Stimulated activated CD8-positive, alpha-beta memory T cell treated with anti-CD3 and anti-CD28 coated beads, Interleukin-4, amount 100 ng/mL, for 1 hour (primary cell): ENCODE measurements at places on chromosomes 4 and X.

GRCh38 chr4:86831262-86832130, 17.7 kb downstream of the SLC10A6 start:
- no peak for DNase-seq

DNA sequence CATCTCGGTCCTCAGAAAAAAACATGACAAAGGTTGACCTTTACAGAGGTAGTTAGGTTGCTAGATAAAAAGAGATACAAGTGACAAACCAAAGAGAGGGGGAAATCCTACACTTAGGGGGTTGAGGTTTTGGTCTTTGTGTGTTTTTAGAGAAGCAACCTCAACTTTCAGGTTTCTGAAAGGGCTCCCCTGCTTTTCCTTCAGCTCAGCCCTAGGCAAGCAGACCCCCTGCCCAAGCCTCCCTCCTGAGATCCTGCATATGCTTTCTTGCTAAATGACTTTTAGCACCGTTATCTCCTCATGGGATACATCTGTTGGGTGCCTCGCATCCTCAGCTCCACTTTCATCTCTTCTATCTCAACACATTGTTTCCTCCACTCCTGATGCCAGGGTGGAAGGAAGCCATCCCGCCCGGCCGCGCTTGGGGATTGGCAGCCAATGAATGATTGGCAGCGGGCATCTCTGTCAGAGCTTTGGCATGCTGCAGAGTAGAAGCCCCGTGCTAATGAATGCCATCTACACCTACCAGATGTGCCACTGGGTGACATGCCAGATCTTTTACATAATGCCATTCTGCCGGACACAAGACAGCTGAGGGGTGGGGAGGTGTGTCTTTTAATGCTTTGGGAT, 15.0 kb upstream of the PRDM8 start:
- DNase-seq = no peak

GRCh38 chr4:126221282-126221681, 906.5 kb downstream of the FAT4 start:
- no peak for DNase-seq

- no peak for DNase-seq
Measured at GRCh38 chr4:99506781-99507180, 4.0 kb upstream of the C4orf17 start.

DNA sequence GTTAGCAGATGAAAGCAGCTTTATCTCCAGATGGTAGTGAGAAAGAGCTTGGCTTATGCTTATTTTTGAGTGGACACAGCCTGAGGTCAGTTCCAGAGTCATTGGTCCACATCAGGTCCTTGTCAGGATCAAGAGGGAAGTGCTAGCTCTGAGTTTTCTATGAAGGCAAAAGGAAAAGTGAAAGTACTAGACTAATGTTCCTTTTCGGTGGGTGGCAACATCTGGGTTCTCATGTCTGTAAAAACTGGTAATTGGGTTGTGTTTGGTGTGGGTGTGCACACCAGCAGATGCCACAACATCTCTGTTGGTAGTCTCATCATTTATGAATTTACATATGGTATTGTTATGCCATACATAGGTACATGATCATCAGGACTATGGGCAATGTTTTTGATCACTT, 210.5 kb downstream of the PWWP3B start:
- DNase-seq = no peak

DNA sequence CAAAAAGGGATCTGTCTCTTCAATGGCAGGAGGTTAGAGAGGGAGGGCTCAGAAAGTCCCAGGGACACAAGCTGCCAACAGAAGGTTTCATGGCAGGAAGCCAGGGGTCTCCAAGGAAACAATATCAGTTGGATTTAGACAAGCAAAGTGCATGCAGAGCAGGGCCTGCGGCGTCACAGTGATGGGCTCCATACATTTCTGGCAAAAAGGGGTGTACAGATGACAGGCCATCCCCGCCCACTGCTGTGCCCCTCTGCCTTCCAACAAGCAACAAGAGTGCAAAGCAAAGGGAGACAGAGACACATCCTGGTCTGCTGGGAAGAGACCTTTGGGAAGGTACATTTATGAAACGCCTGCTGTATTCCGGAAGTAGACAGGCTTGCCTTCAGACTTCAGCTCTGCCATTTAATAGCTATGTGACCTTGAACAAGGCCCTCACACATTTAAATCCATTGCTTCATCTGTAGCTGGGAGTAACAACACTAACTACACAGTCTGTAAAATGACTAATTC, 121.2 kb downstream of the AFAP1 start:
- DNase-seq = no peak

GRCh38 chrX:15107367-15107988, 162.4 kb downstream of the ASB9 start:
- no peak for DNase-seq

GRCh38 chr4:129821963-129822362, 726.0 kb downstream of the C4orf33 start:
- DNase-seq = no peak

DNA sequence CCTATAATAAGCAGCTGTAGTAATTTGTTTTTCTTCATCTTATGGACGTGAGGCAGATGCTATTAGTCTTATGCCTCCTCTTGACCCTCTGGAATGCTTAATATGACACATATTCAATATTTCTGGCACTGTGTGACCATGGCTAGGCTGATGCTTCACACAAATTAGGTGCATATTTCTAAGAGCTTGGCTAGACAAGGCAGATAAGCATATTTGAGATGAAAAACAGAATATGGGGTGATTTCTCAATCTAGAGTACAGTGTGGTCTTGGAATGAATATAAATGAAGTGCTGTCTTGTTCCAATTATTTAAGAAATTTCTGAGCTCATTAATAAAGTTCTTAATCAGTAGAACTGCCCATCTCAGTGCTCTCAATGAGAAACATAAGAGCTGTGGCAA, 156.2 kb downstream of the NPNT start:
- no peak for DNase-seq

GRCh38 chr4:83548151-83548905, 12.4 kb downstream of the GPAT3 start:
- peak; percentile 18 for DNase-seq

DNA sequence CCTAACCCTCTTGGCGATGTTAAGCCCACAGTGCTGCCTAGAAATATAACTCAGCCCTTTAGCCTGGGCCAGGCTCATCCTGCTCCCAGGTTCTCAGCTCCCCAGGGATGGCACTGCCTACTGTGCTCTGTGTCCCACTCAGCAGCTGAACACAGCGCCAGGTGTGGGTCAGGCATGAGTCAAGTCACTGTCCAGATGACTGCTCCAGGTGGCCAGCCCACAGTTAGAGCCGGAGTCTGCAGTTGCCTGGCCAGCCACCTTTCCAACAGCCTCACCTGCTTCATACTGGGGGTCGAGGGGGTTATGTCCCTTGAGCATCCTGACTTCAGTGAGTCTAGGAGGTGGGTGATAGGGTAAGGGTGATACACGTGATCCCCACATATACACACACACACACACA, 48.4 kb downstream of the TBC1D14 start:
- no peak for DNase-seq

DNA sequence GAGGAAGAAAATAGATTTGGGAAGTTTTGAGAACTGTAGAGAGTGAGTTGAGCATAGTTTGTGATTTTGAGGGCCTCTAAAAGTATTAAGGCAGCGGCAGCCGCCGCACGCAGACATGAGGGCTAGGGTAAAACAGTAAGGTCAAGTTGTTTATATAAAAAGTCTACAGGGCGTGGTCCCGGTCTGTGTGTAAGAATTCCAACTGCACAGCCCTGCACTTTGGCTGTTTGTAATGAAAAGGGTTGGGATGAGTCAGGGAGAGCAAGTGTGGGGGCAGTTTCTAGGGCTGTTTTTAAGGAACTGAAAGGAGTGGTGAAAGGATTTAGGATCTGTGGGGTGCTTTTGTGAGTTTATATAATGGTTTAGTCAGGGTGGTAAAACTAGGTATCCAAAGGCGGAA, 55.0 kb downstream of the BEX3 start:
- no peak for DNase-seq

DNA sequence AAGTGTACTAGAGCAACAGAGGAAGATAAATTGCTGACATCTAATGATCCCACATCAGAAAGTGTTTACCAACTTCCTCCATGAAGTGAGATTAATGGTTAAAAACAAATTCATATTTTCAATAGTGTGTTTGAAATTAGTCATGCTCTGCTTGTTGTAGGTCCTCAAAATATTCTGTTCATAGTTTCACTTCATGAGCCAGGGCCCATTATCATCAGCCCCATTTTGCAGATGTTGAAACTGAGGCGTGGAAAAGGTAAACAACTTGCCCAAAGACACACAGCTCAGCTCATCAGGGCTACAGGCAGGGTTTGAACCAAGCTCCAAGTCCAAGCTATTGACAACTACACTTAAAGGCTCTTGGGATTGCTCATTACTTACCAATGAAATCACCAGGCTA, 103.5 kb upstream of the PPARGC1A start:
- DNase-seq = no peak

- DNase-seq = no peak
Measured at GRCh38 chr4:38422850-38423249, 241.1 kb upstream of the KLF3 start.

DNA sequence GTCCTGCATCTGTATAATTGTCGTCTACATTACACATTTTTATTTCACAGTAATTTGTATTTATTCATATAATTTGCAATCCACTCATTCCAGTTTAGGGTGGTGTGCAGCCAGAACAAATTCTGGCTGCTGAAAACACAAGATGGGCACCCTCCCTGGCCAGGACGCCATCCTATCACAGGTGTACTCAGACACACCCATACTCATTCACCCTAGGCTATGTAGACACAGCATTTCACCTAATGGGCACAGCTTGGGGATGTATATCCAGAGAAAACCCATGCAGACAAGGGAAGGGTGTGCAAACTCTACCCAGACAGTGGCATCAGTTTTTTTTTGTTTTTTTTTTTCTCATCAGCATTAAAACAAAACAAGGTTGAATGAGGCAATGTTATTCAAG, 73.1 kb downstream of the HMGB2 start:
- DNase-seq = no peak

DNA sequence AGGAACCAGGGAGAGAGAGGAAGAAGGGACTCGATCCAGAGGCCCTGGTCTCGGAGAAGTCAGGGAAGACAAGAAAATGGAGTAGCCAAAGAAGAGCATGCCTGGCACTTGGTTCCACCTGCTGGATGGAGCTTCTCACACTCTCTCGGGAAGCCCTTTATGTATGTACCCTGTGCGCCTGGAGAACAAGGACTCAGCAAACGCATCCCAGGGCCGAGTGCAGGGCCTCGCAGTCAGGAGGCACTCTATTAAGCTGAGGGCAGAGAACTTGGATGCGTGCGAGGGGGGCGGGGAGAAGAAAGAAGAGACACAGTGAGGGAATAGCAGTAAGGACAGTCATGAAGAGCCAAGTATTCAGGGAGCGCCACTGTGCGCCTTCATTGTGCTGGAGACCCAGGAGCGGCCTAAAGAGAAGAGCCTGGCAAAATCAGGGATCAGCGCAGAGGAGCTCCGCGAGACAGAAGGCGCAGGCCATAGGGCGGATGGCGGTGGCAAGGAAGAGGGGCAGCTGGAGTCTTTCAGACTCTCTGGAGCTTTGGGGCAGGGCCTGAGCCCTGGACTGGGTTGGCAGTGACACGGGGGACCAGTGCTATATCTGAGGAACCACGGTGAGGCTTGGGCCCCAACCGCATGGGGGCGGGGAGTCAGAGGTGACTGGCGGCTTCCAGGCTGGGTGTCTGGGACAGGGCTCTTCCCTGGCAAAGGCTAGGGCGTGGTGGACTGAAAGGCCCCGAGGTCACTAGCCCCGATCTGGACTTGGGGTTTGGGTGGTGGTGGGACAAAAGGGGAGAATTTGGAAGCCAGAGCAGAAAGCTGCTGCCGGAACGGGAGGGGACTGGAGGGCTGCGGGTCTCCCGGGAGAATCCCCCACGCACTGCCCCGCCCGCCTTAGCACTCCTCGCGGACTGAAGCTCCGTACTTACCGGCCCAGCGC, 1.9 kb upstream of the SEPTIN6 start:
- no peak for DNase-seq

GRCh38 chr4:102114118-102114630, 231.1 kb downstream of the SLC39A8 start:
- DNase-seq = no peak

DNA sequence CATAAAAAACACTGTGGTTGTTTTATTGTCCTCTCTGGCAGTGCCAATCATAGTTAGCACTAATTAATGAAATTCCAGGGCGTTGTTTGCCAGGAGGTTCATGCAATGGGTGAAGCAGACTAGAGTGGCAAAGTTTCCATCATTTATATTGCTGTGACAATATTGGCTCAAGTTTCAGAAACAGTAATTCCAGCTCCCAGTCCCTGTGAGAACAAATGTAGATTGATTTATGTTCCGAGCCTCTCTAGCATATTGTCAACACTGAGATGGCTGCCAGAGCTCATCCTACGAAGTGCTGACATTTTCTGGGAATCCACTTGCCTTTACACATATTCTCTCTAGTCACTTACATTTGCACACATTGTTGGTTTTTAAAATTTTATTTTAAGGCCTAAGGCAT, 440.0 kb upstream of the IGFBP7 start:
- DNase-seq = no peak

- DNase-seq = no peak
Measured at GRCh38 chr4:53535567-53535966, 55.7 kb downstream of the LNX1 start.

GRCh38 chr4:80521438-80521837, 185.9 kb downstream of the CFAP299 start:
- DNase-seq = no peak

DNA sequence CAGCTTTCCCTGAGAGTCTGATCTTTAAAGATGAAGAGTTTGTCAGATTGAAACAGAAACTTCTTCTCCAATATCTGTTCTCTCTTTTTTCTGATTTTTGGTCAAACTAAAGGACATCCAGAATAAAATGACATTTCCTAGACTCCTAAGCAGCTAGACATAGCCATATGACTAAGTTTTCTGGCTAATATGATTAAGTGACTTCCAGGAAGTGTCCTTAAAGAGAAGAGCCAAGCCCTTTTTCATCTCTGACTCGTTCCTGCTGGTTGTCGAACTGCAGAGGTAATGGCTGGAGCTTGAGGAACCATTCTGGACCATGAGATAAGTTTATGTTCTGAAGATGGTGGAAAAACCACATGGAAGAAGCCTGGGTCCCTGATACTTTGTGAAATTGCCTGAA, 546.0 kb downstream of the BCOR start:
- no peak for DNase-seq

DNA sequence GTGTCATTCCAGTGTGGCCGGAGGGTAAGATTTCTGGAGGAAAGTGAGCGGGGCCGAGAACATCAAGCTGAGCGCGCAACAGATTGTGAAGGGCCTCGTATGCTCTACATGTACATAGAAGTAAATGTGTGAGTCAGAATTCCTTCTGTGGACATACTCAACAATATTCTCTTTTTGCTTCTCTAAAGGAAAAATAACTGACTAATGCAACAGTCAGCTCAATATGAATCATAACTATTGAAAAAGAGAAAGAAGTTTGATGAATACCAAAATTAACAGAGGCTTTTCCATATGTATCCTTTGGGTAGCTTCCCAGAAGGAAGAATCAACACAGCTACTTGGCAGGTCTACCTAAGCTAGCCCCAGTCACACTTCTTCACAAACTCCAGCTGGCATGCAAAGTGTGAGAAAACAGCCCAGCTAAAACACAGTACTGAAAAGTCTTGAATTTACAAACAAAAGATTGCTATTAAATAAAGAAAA, 87.5 kb upstream of the ZFP42 start:
- no peak for DNase-seq

GRCh38 chr4:60215906-60216305, 984.2 kb upstream of the ADGRL3 start:
- DNase-seq = no peak

GRCh38 chrX:28552322-28552721, 34.9 kb upstream of the IL1RAPL1 start:
- no peak for DNase-seq
